Pericardium fibroblast (primary cell): ENCODE measurements at places on chromosomes 6 and 20. TPM values are rescaled to one million over a fixed set of nuclear protein-coding genes. Genes with fewer than 3 reads are reported as not detected.

NAPB gene
- 2.4 and 4.3 TPM in 2 replicates for total RNA-seq

SSTR4 gene
- not detected in 2 replicates for total RNA-seq

CAGE1 gene
- total RNA-seq = not detected in 2 replicates

DSP gene
- 0.70 and 1.6 TPM in 2 replicates for total RNA-seq
